NT2/D1 (cell line): ENCODE measurements at places on chromosomes 12 and 14.

- DNase-seq: peak; percentile 51
Observed at GRCh38 chr12:64890873-64891468, 66.5 kb downstream of the TBC1D30 start.

DNA sequence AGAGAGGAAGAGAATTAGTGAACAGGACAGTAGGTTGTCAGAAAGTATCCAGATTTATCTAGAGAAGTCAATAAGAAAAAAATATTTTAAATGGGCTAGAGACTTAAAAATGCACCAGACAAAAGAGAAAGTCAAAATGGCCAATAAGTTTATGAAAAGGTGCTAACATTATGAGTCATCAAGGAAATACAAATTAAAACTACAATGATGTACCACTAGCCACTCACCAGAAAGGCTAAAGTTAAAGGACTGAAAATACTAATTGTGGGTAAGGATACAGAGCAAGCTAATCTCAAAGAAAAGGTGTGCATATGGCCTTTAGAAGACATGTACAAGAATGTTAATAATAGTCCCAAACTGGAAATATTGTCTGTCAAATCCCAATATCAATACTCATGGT, 37.7 kb downstream of the C12orf50 start:
- no peak for DNase-seq

DNA sequence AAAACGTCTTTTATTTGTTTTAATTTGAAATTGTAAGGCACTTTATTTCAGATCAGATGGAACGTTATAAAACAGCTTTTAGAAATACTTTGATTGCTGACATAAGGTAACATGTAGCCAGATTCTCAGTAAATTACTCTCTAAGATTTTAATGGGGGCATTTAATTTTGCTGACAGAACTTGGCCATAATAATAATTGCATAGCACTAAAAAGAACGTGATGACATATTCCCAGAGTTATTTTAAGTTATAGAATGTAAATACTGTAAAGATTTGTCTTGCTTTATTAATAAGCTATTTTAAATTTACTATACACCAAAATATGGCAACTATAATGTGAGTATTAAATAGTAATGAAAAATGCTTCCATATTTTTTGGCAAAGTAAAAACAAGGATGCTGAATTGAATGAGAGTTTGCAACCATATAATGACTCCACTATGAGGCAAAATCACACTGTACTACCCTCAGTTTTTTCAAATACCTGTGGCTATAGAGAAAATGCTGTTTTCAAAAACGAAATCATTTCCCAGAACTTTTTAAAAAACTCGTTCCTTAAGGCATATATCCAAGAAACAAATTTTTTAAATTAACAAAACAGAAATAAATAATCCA, 876 bp downstream of the LUM start:
- no peak for DNase-seq

DNA sequence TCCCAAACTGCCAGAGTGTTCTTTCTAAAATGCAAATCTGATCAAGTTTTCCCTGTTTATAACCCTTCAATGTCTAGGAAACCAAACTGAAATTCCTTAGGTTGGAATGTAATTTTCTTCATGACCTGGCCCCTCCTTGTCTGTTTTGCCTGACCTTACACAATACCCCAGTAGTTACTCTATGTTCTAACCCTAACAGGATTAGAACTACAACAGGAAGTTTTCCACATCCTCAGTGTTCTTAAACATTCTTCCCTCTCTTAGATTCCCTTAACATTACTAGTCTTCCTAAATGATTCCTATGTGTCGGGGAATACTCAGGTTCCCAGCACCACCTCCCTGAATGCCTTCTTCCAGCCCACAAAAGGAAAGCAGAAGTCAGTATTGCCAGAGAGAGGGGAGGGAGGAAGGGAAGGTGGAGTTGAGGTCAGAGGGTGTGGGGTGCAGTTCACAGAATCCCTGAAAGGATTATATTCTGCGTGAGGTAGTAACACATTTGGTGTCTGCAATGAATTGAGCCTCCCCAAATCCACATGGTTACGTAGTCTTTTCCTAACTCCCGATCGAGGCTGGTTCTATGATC, 72.6 kb downstream of the BBS10 start:
- DNase-seq: no peak

DNA sequence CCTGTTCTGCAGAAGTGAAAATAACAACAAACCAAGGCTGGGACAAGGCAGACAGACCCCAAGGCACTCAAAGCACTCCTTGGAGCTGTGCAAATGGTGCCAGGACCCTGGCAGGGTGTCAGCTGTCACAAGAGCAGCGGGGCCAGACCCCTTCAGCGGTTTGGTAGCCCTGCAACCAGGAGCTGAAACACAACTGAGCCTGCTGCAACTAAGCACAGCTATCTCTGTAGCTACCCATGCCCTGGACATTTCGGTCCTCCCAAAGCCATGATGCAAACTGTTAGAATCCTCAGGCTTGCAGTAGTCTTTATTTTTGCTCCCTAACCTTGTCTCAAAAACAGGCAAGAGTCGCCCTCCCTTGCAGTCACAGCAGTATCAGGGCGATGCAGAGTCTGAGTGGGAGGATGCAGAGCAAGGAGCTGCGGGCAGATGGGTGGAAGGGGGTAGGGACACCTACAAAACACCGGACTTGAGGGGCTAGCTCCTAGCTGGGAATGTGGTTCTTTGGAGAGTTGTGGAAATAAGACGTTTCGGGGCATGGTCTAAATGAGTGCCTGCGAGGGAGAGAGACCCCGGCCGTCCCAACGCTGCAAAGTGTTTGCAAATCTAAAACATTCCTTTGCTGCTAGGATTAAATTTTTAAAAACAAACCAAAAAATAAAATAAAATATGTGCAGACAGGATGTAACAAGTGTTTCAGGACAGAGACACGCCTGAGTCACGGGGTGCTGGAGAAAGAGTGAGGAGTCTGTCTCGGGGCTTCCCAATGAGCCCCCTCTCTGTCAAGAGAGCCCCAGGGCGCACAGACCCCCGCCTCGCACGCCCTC, 1.0 kb downstream of the NUAK1 start:
- no peak for DNase-seq

GRCh38 chr12:65432651-65433050, 154.2 kb downstream of the MSRB3 start:
- no peak for DNase-seq

GRCh38 chr12:607541-608001, 55.7 kb downstream of the NINJ2 start:
- DNase-seq: no peak

DNA sequence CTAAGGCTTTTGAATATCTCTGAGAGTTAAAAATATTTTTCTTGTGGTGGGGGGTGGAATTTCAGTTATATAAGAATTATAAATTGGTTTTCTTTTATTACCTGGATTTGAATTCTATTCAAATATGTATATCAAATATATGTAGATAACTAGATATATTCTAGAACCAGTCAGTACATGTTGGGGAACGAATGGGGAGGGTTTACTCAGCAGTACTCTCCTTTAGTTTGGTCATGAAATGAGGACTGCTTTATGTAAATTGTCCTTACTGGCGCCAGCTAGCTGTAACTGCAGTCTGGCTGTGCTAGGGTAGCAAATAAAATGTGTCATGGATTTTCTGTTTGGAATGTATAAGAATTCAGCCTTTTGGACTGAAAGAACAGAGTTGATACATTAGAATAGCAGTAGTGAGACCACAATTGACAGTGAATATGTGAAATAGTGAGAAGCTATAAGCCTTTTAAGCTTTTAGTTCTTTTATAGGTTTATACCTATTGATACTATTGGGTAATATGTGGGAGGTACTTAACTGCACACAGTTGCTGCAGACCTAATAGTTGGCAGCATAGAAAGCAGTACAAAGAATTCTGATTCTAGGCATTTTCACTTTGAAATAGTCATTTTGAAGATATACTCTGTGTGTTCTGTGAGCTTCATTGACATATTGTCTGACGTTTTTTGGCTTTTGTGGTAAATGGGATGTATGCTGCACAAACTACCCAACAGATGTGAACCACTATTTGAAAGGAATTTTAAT, 29.0 kb downstream of the ATF7IP start:
- DNase-seq: peak; percentile 68

GRCh38 chr14:89493877-89494634, 77.0 kb upstream of the FOXN3 start:
- DNase-seq: no peak

- no peak for DNase-seq
Observed at GRCh38 chr12:86777325-86777724, 521.1 kb upstream of the MGAT4C start.

DNA sequence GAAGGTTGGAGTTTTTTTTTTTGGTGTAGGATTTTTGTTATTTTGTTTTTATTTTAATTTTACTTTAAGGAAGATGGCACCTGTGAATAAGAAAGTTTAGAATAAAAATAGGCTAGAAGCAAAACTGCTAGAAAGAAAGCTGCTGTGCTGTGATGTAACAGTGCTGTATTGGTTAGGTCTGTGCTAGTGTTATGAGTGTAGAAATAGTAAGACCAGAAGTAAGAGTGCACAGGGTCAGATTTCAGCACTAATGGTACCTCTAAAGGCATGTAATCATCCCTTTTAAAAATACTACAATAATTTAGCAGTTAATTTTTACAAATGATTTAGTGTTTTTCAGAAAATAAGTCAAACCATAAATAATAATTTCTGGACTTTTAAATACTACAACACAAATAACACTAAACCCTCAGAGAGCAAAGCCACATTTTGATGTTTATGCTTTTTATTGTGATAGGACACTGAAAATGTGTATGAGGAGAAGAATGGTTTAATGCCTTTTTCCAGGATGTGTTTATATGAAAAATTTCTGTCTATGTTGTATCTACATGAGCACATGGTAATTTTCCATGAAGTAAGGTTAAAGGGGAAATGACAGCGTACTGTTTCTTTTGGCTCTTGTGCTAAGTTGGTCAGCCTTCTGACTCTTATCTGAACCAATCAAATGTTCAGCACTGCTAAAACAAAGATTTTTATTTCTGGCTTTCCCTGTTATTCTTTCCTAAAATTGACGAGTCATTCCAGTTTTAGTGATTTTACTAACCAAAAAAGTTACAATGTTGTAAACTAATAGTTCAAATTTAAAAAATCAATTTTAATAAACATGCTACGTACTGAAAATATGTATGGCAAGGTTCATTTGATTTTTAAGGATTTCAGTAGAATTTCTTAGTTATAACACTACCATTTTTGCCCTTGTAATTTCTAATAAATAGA, 96.1 kb downstream of the PPHLN1 start:
- no peak for DNase-seq

DNA sequence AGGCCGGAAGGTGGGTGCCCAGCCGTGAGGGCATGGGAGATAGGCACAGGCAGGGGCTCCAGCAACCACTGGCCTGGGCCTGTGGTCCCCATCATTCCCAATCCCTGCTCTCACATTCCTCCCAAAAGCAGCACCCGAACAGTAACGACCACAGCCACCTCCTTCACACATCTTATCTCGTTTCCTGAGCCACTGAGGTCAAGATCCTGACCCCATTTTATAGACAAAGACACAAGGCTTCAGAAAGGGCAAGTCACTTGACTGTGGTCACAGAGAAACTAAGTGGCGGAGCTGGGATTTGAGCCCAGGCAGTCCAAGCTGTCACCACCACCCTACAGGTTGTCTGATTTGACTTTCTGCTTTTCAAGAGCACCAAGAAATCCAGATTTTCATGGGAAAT, 38.9 kb downstream of the DTX1 start:
- DNase-seq: no peak

GRCh38 chr12:4270831-4271716, 2.5 kb upstream of the CCND2 start:
- DNase-seq: peak; percentile 84

GRCh38 chr12:93979189-93979588, 169.2 kb upstream of the PLXNC1 start:
- DNase-seq: no peak

DNA sequence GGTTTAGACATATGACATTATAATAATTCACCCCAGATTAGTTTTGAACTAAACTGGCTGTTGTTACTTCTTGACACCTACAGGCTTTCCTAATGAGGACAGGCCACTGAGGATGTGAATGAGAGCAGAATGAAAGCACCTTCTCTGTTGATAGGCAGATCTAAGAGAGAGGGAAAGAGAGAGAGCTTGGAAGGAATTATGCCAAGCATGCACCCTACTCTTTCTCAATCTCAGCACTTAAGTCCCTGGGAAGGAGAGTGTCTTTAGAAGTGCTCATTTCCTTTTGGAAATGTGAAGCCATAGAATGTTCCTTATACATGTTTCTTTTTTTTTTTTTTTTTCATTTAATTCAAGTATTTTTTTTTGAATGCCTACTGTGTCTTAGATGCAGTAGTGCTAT, 49.0 kb downstream of the TBC1D15 start:
- DNase-seq: no peak

- DNase-seq: no peak
Observed at GRCh38 chr14:24851837-24852236, 198.1 kb downstream of the STXBP6 start.

DNA sequence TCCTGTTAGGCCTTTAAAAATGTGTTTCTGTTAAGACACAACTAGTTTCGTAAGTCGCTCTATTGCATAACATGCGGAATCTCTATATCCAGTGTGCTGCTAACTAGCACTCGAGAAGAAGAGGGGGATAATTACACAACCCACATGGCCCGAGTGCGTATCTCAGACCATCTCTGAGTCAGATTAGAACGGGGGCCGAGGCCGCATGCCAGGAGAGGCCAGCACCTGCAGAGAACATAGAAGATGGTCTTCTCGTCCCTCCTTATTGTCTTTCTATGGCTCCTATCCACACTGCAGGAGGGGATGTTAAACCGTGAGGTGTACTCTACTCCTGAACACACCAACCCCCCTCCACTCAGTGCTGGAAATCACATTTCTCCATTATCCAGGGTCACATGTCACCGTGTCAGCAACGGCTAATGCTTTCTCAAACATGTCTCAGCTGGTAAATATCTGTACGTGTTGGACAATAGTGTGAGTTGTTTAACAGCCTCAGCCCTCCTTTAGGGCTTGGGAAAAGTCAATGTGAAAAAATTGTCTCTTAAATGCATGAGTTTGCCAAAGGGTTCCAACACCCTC, 56.3 kb downstream of the CCDC88C start:
- no peak for DNase-seq

DNA sequence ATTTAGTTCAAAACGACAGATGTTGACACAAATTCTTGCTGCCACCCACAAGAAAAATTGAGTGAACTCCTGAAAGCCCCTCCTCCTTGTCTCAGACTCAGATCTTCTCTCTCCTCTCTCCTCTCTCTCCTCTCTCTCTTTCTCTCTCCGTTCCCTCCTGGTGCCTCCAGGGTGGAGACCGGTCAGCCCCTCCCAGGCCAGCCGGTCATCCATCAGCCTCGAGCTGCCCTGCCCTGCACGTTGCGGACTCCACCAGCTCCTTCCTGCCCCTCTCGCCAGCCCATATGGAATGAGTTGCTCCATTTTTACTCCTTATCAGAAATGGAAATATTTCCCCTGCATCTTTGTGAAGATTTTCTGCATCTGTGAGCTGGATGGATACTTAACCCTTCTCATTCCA, 103.8 kb downstream of the TBX5 start:
- DNase-seq: no peak

- no peak for DNase-seq
Observed at GRCh38 chr14:77562681-77563080, 53.8 kb downstream of the SPTLC2 start.

- peak; percentile 6 for DNase-seq
Observed at GRCh38 chr14:41446008-41446407, 160.7 kb upstream of the LRFN5 start.
